Stimulated activated CD8-positive, alpha-beta memory T cell treated with anti-CD3 and anti-CD28 coated beads, Interleukin-4, amount 100 ng/mL, for 1 hour (primary cell): ENCODE measurements at places on chromosomes 16 and 17.

GRCh38 chr17:75628425-75628824, 4.8 kb upstream of the SMIM5 start:
- DNase-seq: no peak

DNA sequence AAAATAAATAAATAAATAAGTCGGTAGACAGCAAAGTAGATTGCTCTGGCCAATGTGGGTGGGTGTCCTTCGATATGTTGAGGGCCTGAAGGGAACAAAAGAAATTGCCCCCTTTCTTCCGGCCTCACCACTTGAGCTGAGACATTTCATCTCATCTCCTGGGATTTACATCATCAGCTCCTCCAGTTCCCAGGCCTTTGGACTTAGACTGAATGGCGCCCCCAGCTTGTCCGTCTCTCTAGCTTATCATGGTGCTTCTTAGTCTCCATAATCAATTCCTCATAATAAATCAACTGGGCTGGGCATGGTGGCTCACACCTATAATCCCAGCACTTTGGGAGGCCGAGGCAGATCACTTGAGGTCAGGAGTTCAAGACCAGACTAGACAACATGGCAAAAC, 13.8 kb upstream of the HAP1 start:
- DNase-seq: no peak

DNA sequence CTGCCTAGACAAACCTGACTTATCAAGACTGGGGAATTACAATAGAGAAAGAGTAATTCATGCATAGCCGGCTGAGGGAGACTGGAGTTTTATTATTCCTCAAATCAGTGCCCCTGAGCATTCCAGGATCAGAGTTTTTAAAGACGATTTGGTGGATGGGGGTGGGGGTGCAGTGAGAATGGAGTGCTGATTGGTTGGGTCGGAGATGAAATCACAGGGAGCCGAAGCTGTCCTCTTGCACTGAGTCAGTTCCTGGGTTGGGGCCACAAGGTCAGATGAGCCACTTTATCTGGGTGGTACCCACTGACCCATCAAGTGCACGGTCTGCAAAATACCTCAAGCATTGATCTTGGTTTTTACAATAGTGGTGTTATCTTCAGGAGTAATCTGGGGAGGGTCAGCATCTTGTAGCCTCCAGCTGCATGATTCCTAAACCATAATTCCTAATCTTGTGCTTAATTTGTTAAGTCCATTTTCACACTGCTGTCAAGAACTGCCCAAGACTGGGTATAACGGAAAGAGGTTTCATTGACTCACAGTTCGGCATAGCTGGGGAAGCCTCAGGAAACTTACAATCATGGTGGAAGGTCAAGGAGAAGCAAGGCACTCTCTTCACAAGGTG, 69.6 kb downstream of the MARF1 start:
- no peak for DNase-seq

- DNase-seq: no peak
These were observed 29.1 kb downstream of the NLRP1 start for GRCh38 chr17:5555254-5555653.

- no peak for DNase-seq
These were observed 37.1 kb downstream of the LDHD start for GRCh38 chr16:75079346-75079926.

GRCh38 chr16:69754143-69754468, 620 bp downstream of the NOB1 start:
- DNase-seq: no peak
